ENCODE measurements at places on chromosomes 3 and 15.

GRCh38 chr3:133843634-133844033 lies 38.0 kb downstream of the SRPRB start:
- DNase-seq = no peak

DNA sequence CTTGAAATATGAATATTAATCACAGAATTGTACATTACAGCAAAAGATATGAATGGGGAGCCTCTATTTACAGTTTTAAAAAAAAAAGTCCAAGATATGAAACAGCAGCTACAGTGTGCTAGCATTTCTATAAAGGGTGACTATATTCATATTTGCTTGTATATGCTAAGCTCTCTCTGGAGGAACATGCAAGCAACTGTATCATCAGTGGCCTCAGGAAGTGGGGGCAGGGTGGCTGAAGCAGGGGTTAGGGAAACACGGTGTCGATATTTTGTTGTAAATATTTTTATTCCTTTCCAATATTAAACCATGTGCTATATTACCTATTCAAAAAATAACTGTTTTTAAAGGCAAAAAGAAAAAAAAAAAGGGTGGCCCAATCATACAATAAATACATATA lies 2.3 kb downstream of the UACA start:
- DNase-seq = no peak

DNA sequence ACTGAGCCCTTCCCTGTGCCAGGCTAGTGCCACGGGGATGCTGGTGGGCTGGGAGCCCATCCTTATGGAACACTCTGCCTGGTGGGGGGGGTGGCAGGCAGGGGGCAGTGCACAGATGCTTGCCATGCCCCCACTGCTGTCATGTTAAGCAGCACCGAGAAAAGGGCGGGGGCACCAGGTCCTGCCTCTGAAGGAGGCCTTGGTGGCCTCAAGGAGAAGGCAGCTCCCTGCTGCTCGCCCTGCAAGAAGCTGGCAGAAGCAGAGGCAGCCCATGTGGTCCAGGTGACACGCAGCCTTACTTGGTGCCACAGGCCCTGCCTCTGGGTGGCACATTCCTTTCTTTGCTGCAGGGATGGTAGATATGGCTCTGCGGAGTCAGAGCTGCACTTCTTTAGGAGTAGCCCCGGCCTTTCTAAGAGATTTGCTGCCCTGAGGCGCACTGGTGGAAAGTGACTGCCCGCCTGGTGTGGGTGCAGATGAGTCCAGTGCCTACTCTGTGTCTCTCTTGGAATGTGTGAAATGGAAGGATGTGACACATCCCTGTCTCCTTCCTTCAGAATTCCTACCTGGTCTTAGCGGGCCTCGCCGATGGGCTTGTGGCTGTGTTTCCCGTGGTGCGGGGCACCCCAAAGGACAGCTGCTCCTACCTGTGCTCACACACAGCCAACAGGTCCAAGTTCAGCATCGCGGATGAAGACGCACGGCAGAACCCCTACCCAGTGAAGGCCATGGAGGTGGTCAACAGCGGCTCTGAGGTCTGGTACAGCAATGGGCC lies 145.8 kb downstream of the LRRK1 start:
- no peak for DNase-seq

DNA sequence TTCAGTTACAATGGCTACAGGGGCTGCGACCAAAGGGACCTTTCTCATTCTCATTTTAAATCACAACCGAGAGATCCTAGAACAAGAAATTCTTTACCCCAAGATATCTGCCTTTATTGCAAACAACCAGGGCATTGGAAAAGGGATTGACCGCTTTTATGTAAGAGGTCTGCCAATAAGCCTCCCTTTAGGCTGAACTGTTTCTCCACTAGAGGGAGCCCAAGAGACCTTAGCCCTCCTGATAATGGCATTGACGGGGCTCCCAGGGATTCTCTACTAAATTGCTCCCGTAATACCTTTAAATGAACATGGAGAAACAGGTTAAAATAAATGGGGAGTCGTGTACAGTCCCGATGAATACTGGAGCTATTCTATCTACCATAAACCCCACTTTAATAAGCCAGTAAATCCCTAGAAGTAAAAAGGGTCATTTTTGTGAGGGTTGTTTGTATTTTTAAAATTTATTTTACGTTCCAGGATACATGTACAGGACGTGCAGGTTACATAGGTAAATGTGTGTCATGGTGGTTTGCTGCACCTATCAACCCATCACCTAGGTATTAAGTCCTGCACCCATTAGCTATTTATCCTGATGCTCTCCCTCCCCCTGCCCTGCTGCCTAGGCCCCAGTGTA lies 7.5 kb upstream of the IGSF10 start:
- peak; percentile 62 for DNase-seq

GRCh38 chr15:27271258-27271657 lies 300.3 kb downstream of the GABRG3 start:
- no peak for DNase-seq

DNA sequence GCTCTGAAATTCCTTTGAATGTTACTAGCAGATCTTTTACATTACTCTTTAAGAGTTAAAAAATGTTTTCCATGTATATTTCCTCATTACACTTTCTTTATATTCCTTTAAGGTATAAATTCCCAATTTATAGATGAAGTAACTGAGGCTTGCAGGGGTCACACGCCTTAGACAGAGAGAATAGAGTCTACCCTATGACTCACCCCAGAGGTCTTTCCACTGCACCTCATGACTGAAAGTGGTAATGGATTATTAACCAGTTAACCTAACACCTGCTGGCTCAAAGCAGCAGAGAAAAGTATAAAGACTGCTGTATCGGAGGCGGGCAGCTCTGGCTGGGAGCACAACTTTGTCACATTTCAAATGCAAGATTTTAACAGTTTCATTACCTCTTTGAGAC lies 37.7 kb downstream of the LDHAL6B start:
- DNase-seq = no peak

- no peak for DNase-seq
Observed at GRCh38 chr15:31494786-31495185, 168.2 kb downstream of the KLF13 start.

- DNase-seq = peak; percentile 95
Observed at GRCh38 chr3:194489736-194490612, 3.2 kb upstream of the ATP13A3 start.

GRCh38 chr3:84959470-84960271 lies 882 bp downstream of the CADM2 start:
- no peak for DNase-seq

- DNase-seq = peak; percentile 90
Observed at GRCh38 chr3:187016639-187017345, 86.5 kb downstream of the ST6GAL1 start.

DNA sequence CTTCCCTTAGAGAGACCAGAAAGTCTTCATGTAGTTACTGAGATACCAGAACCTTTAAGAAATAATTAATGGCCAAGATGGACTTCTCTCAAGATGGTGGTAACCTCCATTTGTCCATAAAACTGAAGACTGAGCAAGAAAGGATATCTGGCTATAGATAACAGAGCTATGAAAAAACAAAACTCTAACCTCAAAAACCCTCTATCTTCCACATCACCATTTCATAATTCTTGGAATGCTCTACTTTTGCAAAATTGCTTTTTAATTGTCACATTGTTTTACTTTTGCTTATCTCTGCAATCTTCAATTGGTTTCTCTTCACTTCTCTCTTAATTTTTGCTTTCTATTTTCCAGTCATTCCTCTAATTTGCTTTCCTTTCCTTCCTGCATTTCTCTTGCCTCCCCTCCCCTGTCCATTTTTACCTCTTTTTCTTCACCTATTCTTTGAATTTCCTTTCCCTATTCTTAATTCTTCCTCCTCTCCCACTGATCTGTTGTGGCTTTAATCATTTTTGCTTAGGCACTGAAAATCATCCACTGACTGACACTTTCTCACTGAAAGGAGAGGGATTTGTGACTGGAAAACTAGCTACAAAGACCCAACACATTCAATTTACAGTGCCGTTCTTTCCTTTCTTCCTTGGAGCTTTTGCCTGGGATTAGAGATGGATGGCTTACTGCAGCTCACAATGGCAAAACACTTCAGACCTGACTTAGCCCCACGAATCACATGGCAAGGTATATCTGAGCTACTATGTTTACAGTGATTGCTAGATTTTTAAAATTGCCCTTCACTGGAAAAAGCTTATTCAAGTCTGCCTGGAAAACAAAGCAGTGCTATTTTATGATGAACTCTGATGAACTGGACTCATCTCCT lies 242.8 kb downstream of the CHST2 start:
- DNase-seq = no peak

GRCh38 chr15:75151214-75152128 lies 50.2 kb upstream of the C15orf39 start:
- no peak for DNase-seq

GRCh38 chr15:55277116-55277564 lies 12.5 kb downstream of the RAB27A start:
- DNase-seq = peak; percentile 51
